ENCODE measurements at places on chromosomes 5 and 9.
A peak's percentile ranks its signal among the peaks of the same experiment; 100 is the strongest.

GRCh38 chr5:160317434-160317833 lies 5.1 kb upstream of the CCNJL start:
- no peak for DNase-seq

DNA sequence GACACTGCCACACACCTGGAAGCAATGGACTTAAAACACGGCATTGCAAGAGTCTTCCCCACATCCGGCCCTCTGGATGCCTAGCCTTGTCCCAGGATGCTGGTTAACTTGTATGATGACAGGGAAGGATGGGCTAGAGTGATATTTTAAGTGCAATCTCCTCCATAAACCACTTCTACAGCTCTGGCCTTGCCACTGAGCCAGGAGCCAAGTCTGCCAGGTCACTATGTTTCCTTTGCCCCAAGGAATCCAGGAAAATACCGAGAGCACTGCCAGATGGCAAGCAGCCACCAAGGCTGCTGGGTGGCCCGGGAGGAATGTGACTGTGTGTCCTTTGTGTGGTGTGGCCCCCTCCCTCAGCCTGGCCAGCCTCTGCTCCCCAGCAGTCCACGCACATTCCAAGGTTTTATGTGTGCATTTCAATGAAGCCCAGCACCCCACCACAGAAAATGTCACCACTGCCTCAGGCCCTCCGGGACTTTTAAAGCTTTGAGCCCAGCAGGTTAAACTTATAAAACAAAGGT lies 106.0 kb downstream of the FRMD3 start:
- DNase-seq: no peak

DNA sequence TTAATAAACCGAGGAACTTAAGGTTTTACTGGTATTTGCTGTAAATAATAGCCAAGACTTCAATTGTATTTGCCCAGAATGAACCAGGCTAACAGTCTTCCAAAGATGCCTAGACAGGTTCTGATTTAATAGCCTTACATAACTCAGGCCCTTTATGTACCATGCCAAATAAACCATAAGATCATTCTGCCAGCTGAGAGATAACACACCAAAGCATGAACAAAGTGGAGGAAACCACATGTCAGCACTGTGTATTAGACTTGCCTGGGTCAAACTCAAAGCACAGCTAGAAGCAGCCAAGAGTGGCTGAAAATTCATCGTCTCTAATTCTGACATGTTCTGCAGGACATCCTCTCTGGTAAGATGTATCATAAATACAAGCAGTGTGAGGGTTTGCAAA lies 319.3 kb upstream of the ZNF608 start:
- DNase-seq: no peak

DNA sequence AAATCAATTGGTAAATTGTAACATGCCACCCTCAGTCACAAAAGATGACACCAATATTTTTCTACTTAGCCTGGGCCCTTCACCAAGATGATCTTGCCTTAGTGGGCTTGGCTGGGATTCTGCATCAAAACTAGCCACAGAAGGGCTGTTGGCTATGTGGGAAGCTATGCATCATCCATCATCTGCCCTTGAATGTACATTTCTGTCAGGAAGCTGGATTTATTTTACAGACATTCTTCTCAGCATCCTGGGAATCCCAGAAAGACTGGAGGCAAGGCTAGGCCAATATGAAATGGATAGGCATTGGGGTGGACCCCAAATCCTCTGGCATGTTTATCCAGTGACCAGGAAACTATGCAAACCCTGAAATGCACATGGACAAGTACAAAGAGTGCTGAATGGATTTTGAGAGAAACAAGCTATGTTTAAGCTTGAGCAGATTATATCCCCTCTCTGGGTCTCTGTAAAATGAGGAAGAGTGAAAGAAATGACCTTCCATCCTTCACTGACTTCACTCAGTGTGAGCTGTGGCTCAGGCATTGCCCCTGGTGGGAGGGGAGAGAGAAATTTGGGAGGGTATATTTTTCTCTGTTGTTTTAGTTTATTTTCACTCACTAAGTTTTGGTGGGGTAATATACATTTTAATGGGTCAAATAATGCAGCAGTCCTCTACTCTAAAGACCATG lies 283.6 kb downstream of the EBF1 start:
- DNase-seq: no peak

- DNase-seq: no peak
Observed at GRCh38 chr9:16309469-16310271, 560.8 kb downstream of the BNC2 start.

DNA sequence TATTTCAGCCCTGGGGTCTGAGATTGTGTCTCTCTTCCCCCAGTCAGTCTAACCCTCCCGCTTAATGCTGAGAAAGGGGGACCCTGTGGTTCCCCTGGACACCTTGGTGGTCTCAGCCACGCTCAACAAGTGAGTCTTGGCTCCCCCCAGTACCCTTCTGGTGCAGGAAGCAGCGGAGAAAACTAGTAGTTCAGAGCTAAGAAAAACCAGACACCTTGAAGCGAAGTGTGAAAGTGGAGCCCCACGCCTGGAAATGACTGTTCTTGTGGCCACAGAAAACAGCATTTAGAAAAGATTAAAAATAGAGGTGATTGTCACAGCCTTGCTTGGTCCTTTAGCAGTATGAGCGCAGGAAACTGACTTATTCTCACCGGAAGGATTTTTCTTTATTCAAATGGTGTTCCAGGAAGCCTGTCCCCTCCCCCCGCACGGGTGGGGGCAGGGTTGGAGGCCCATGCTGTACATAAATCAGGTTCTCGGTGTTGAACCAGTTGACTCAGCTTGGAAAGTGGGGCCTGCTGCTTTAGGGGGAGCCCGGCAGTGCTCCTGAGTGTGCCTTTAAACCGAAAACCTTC lies 8.1 kb downstream of the ARPC5L start:
- peak; percentile 90 for DNase-seq

DNA sequence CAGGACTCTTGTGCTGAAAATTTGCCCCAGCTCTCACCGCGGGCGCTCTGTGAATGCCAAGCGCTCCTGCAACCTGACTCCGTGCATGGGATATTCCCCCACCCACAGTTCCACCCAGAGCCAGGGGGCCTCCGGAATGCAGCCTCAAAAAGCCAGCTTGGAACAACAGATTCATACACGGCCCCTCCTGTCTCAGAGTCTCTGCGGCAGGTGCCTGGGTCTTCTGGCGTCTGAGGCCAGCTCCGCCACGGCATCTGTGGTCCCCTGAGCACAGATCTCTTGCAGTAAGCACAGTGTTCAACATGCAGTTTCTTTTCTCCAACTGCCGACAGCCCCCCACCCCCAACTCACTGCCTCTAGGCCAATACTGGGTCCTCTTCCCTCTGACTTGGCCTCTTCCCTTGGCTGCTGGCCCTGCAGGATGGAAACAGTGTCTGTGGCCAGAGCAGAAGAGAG lies 355.7 kb upstream of the IRX2 start:
- no peak for DNase-seq

- DNase-seq: no peak
Observed at GRCh38 chr9:126819482-126819881, 14.6 kb downstream of the ZBTB43 start.

- DNase-seq: no peak
Observed at GRCh38 chr9:134811673-134812342, 68.8 kb upstream of the FCN2 start.

DNA sequence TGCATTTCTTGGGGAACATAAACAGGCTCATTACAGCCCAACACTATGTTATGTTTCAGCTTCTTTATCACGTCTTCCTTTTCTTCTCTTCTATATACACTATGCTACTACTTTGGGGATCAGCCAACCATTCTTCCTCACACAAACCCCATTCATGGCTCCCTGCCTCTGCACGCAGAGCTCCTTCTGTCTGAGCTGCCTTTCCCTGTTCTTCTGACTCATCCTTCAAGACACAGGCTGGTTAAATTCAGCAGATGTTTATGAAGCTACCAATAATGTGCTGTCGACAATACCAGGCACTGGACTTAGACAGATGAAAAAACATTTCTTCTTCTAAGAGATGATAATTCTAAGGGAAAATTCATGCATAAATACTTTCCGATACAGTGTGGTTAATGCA lies 102.5 kb upstream of the TXNDC8 start:
- no peak for DNase-seq

All from T-helper 2 cell treated with Interferon-gamma antibody and Interleukin-4, amounts not matched to agents 5 μg/mL and 100 μg/mL, for 36 hours (primary cell).